Ureter (tissue), 1 donor: ENCODE measurements at places on chromosomes 6 and 20. TPM values are rescaled to one million over a fixed set of nuclear protein-coding genes. Genes with fewer than 3 reads are reported as not detected.

The FNDC1 gene
- 0.26 TPM for total RNA-seq

The OR2H1 gene
- not detected for total RNA-seq

The BTN1A1 gene
- not detected for total RNA-seq

The KCNK16 gene
- total RNA-seq: not detected

The RUNX2 gene
- total RNA-seq: 18.3 TPM

The PARD6B gene
- total RNA-seq: 27.0 TPM

The MAFB gene
- 17.3 TPM for total RNA-seq

The PERP gene
- total RNA-seq: 95.5 TPM

The LTB gene
- total RNA-seq: 0.42 TPM

The PSORS1C2 gene
- not detected for total RNA-seq

The MYB gene
- total RNA-seq: 0.89 TPM

The FAM217A gene
- total RNA-seq: not detected

The GRM4 gene
- total RNA-seq: 0.21 TPM

The FOXA2 gene
- not detected for total RNA-seq

The DDX43 gene
- total RNA-seq: 0.94 TPM

The GPR63 gene
- total RNA-seq: 1.4 TPM

The OLIG3 gene
- total RNA-seq: not detected

The SLC22A23 gene
- 42.4 TPM for total RNA-seq

The HLA-DQA2 gene
- 5.7 TPM for total RNA-seq

The PLN gene
- 89.3 TPM for total RNA-seq

The BPIFA1 gene
- total RNA-seq: not detected

The ZNF334 gene
- 18.7 TPM for total RNA-seq

The WFDC2 gene
- total RNA-seq: 244 TPM

The CYP24A1 gene
- 10.4 TPM for total RNA-seq

The RAET1L gene
- not detected for total RNA-seq

The OPN5 gene
- total RNA-seq: not detected

The RXRB gene
- 50.8 TPM for total RNA-seq

The PLCB1 gene
- 48.3 TPM for total RNA-seq

The ECT2L gene
- 0.18 TPM for total RNA-seq

The TRAPPC3L gene
- not detected for total RNA-seq

The PTK6 gene
- 55.1 TPM for total RNA-seq

The SIRPD gene
- not detected for total RNA-seq

The AFG1L gene
- total RNA-seq: 14.5 TPM

The TAF4 gene
- total RNA-seq: 31.3 TPM

The IMPG1 gene
- total RNA-seq: not detected

The LY6G6C gene
- total RNA-seq: not detected

The SLC35D3 gene
- not detected for total RNA-seq

The PTCHD4 gene
- 1.1 TPM for total RNA-seq

The BLTP3A gene
- total RNA-seq: 20.9 TPM
